Karpas-422 (cell line): ENCODE measurements at places on chromosomes 11 and 22. TPM values are rescaled to one million over a fixed set of nuclear protein-coding genes. Genes with fewer than 3 reads are reported as not detected.

- DNase-seq = peak; percentile 64
These were observed 628 bp downstream of the PSMC3 start for GRCh38 chr11:47425611-47426010.

GRCh38 chr11:6623391-6624363 is 4.5 kb upstream of the TPP1 start:
- no peak for DNase-seq

GRCh38 chr11:41456269-41456668 is 3.2 kb downstream of the LRRC4C start:
- no peak for DNase-seq

DNA sequence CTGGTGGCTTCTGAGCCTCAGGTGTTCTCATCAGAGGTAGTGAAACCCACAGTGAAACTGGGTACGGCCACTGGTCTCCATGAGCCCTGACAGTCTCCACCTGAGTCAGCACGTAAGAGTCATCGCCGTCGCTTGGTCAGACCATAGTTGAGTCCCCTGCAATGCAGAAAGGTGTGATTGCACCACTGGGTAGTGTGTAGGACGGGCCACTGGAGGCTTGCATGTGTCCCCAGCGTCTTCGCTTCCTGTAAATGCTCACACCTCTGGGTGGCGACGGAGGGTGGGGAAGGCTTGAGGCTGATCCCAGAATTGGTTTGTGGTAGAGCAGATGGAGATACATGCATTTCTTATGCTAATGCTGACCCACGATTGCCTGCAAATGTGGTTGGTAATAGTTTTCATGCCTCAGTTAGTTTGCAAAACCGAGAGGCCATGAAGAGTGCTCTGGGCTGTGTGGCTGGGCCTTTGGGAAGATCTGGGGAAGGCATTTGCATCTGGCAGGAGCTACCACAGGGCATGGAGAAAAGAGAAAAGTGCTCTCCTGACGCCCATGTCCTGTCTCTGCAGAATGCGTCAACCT is 26.5 kb downstream of the CTTN start:
- no peak for DNase-seq

DNA sequence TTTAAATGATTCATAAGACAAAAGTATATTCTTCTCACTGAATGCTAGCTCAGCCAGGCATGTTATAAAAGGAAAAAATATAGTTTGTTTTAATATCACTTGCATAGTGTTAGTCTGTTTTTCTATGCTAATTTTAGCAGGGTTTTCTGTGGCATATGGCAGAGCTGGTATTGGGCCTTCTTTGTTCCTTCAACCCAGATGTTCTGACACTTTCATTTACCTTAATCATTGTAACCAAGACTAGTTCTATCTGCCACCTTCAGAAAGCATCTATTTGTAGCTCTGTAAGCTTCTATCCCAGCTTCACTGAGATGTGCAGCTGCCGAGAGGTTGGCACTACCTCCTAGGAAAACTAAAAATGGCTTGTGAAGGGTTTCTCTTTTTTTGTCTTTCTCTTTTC is 338.7 kb downstream of the GUCY1A2 start:
- DNase-seq = no peak

GRCh38 chr11:118274186-118274585 is 10.1 kb upstream of the MPZL2 start:
- DNase-seq = no peak

GRCh38 chr22:30890686-30891442 is 77.7 kb downstream of the MORC2 start:
- peak; percentile 68 for DNase-seq

INPP5J gene
- total RNA-seq = 14.4 and 18.3 TPM in 2 replicates

EIF3D gene
- 481 and 566 TPM in 2 replicates for total RNA-seq

GRM5 gene
- not detected in 2 replicates for total RNA-seq

WNT7B gene
- total RNA-seq = not detected in 2 replicates

SLC22A6 gene
- not detected in 2 replicates for total RNA-seq

KIF18A gene
- 16.5 and 30.7 TPM in 2 replicates for total RNA-seq

TOP3B gene
- 38.1 and 72.9 TPM in 2 replicates for total RNA-seq

MPZL3 gene
- 2.7 and 7.0 TPM in 2 replicates for total RNA-seq

ADAMTS8 gene
- not detected in 2 replicates for total RNA-seq
